ENCODE measurements at places on chromosomes 11 and 22.

- DNase-seq, result peak; percentile 97
These were observed at the start of gene TIGD3 for GRCh38 chr11:65354265-65355012. Gene TIGD3 (plus strand): TSS chr11:65354751. CDS start chr11:65355809, 1,058 bp downstream.

GRCh38 chr22:33025675-33026074 is 32.5 kb downstream of the SYN3 start:
- DNase-seq, result no peak

DNA sequence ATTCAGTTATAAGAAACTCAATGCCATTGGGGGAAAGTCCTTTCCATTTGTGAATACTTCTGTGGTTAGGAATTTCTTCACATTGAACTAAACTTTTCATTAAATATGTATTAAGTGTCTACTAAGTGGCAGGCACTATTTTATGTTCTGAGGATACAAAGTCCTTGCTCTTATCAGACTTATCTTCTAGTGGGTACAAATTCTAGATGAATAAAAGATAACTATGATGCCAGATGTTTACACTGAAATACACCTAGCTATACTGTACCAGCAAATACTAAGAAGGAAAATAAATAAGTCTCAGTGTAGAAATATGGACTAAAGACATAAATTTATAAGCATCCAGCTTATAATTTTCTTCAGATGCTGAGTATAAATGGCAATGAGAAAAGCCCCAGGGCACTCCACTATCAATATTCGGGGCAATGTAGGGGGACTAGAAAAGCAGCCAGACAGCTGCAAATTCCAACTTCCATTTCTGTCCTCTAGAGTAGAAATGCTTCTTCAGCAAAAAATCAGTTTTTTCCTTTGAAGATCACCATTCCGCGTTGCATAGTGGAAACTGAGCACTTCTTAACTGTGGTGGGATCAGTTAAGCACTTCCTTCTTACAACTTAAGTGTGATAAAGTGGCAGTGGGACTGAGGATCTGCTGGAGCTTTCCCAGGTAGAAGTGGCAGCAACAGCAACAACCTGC is 11.8 kb upstream of the BIRC3 start:
- no peak for DNase-seq

GRCh38 chr11:122717264-122717867 is 61.8 kb downstream of the UBASH3B start:
- no peak for DNase-seq

DNA sequence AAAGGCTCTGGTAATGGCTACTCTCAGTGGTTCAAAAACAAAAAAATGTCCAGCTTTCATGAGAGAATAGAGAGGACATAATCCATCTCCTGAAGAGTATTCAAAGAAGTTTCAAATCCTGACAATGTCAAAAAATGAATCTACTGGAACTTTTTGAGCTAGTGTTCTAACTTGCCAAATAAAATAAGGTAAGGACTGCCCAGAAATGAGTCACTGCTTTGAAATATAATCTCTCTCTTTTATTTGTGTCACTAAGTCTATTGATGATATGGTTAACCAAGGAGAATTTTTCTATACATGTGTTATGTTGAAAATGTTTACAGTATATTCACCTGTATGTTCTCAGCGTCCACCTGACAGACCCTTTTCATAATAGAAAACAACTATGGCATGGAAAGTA is 3.4 kb downstream of the GUCY1A2 start:
- no peak for DNase-seq

GRCh38 chr11:114302663-114303062 is 6.5 kb downstream of the NNMT start:
- DNase-seq, result no peak

GRCh38 chr11:65960824-65961266 is 689 bp upstream of the SART1 start:
- no peak for DNase-seq

DNA sequence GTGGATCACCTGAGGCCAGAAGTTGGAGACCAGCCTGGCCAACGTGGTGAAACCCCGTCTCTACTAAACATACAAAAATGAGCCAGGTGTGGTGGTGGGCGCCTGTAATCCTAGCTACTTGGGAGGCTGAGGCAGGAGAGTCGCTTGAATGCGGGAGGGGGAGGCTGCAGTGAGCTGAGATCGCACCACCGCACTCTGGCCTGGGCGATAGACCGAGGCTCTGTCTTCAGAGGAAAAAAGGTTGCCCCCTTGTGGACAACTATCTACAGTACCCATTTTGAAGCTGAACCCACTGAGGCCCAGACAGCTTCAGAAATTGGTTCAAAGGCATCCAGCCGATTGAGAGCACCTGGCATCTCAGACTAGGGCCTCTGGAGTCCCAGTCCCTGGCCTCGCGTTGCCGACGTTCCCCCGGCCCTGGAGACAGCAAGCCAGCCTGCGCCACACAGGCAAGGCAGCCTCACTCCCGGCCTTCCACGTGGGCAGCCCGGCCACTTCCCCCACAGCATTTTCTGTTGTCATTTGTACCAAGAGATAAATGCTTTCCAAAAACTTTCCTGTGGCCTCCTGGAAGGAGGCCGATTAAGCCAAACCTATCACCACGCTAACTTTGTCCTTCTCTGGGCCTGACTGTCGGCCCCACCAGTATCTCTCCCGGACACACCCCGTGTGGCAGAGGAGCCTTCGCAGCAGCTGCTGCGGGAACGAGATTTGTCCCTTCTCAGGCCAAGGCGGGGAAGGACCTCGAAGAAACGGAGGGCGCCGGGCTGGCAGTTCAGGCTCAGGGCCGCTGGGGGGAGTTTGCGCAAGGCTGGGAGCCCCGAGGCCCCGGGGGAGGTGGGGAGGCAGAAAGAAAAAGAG is 82.8 kb downstream of the FLI1 start:
- DNase-seq, result no peak

DNA sequence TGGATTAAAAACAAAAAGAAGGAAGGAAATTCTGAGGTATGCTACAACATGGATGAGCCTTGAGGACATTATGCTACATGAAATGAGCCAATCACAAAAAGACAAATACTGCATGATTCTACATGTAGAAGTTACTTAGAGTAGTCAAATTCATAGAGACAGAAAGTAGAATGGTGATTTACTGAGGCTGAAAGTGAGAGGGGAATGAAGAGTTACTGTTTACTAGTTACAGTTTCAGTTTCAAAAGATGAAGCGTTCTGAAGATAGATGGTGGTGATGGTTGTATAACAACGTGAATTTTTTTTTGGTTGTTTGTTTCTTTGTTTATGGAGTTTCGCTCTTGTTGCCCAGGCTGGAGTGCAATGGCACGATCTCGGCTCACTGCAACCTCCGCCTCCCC is 9.5 kb downstream of the OR5P2 start:
- DNase-seq, result no peak

DNA sequence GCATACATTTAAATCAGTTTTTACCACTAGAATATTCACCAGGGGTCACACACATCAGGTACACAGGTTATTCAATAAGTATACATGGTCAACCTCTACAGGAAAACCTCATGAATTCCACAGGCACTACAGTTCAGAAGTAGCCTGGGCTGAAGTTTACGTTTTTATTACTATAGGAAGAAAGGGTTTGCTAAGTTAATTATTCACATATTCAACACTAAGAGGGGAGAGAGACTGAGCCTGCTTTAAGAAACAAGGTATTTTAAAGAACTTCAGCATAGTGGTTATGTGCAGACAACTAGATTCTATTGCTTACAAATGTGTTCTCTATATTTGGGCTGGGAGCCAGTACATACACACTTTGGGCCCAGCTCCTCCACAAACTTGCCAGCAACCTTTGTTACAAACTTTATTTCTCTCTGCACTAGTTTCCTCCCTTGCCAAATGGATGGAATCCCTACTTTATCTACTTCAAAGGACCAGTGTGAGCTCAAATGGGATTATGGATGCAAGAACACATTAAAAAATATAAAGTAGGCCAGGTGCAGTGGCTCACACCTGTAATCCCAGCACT is 31.9 kb downstream of the IL18BP start:
- no peak for DNase-seq

GRCh38 chr11:6418557-6419008 is 311 bp downstream of the APBB1 start:
- no peak for DNase-seq

- DNase-seq, result no peak
These were observed 28.1 kb downstream of the CAPN1 start for GRCh38 chr11:65209711-65210360.

DNA sequence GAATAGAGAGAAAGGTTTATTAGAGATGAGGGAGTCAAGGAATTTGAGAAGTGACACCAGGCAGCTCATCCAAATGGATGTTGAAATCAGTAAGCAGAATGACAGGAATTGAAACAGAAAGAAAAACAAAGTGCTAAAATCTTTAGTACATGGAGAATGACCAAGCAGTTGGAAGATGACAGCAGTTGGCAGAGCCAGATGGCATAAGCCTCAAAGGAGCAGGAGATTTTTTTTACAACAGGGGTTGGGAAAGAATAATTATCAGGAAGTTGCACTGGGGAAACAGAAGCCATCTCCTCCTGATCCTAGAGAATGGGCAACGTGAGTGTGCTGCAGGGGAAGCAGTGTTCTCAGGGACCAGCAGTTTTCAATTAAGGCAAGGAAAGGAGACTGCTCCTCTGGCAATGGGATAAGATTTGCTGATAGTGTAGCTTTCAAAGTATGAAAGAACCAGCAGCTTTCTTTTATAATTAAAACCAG is 28.9 kb downstream of the RAB39A start:
- DNase-seq, result no peak

- peak; percentile 17 for DNase-seq
These were observed 98.3 kb upstream of the CHRM4 start for GRCh38 chr11:46489656-46490560.

DNA sequence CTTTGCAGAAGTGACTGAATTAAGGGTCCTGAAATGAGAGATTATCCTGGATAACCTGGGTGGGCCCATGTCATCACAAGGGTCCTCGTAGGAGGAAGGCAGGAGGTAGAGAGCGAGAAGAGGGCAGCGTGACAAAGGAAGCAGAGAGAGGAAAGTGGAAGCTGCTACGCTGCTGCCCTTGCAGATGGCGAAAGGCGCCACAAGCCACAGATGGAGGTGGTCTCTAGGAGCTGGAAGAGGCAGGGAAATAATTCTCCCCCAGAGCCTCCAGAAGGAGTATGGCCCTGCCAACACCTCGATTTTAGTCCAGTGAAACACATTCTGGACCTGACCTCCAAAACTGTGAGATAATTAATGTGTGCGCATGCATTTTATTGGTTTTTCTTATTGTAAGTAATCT is 13.4 kb downstream of the TMEM184B start:
- DNase-seq, result no peak

GRCh38 chr22:24578355-24579257 is 14.3 kb downstream of the LRRC75B start:
- DNase-seq, result no peak

DNA sequence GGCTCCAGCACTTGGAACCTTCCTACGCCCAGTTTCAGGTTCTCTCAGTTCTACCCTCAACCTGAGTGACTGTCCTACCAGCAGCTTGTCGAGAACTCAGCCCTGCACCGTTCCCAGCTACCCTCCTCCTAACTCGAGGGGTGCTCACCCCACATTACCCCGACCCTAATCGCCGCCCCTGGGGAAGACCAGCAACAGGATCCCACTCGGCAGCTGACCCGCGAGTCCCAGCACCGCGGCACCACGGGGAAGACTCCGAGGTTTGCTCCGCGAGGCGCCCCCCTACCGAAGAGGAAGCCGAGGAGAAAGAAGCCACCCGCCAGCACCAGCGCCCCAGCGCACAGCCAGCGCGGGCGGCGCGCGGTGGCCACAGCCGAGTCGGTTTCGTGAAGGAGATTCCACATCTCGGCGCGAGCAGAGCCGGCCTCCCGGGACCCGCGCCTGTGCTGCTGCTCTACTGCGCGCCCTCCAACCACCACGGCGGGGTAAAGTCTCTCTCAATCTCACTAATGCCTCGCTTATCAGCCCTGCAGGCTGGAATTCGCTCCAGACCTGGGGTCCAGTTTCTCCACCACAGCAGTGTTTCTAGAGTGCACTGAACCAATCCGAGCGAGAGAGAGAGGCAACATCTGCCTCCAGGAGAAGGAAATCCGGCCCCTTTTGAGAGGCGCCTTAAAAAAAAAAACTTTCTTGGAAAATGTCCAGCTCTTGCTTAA is at the start of gene FOLH1:
Gene FOLH1, minus strand, starts transcription at position 597 of the 716 bp plus-strand sequence. Its CDS starts 193 bp downstream, at position 404.
- peak; percentile 2 for DNase-seq

GRCh38 chr11:94583866-94584500 is 16.8 kb downstream of the PIWIL4 start:
- DNase-seq, result no peak

GRCh38 chr11:128904303-128904655 is 13.1 kb downstream of the KCNJ5 start:
- DNase-seq, result no peak

- no peak for DNase-seq
These were observed 708 bp downstream of the MAML2 start for GRCh38 chr11:96342014-96342960.

GRCh38 chr11:373716-374551 is 4.6 kb downstream of the B4GALNT4 start:
- no peak for DNase-seq

DNA sequence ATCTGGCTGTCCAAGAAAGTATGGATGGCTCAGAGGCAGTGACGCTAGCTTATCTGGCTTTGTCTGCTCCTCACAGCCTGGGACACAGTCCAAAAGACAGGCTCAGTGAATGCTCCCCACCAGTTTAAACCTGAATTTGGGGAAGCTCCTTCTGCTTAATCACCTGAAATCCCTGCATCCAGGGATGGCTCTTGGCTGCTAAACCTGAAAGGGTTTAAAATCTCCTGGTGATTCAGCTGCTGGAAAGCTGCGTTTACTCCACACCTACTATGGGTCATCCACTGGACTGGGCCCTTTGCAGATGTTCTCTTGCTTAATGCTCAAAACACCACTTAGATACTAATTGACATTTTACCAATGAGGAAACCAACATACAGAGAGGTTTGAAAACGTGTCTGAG is 302.0 kb upstream of the NARS2 start:
- DNase-seq, result no peak

DNA sequence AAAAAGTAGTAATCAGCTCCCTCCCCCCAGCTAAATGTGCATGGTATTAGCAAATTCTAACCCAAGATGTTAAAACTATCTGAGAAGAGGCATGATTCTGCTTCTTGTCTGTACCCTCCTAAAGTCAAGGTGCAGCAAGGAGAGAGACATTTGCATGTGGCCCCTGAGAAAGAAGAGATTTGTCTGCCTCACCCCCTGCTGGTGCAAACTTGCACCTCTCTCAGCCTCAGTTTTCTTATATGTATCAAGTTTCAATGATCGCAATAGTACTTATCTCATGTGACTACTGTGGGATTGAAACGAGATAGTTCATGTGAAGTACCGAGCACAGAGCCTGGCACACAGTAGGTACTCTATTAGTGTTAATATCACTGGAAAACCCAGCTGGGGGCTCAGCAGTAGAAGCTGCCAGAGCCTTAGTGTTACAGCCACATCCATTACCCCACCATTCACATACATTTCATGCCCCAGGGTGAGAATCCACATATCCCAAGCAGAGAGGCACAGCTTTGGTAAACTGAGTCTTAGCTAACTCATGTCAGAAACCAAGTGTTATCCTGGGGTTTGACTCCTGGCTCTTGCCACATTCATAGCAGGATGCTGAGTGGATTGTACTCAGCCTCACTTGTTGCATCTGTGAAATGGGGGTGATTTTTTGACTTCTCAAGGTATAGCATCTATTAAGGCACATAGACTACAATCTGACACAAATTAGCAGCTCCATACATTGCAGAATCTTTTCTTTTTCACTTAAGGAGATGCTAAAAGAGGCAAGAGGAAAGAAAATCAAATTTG is 24.9 kb downstream of the CD44 start:
- DNase-seq, result no peak

Data from NCI-H2029 (cell line).